ENCODE measurements at places on chromosomes 13 and 19.

- no peak for DNase-seq
These were observed 187.2 kb upstream of the SOX1 start for GRCh38 chr13:111879719-111880118.

DNA sequence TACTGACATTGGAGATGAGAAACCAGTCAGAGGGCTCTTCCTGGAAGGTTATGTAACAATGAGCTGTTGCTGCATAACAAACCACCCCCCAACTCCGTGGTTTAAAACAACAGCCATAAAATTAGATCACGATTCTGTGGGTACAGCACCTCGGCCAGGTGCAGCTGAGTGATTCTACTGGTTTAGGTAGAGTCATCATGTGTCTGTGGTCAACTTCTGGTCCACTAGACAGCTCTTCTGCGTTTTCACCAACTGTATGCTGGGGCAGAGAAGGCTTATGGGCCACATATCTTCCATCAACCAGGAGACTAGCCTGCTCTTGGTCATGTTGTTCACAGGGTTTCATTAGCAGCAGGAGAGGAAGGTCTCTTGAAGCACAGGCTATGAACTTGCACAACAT lies 585.5 kb downstream of the KCTD12 start:
- DNase-seq = no peak

DNA sequence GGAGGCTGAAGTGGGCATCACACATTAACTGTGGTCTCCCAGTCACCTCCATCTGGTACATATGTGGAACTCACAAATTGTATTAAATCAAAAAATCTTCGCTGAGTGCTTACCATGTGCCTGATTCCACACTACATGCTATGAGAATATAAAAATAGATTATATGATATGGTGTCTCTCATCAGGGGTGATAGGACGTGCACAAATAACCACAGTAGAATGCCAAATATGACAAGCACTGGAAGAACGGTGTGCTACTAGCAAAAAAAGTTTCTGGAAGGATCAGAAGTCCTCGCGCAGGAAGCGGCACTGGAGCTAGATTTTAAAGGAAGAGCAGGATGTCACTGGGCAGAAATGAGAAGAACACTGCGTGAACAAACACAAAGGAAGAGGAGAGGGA lies 62.3 kb downstream of the TBC1D4 start:
- DNase-seq = no peak

- no peak for DNase-seq
These were observed 59.3 kb downstream of the URI1 start for GRCh38 chr19:30001301-30001700.

- no peak for DNase-seq
These were observed 12.9 kb downstream of the PIN1 start for GRCh38 chr19:9848060-9848459.

GRCh38 chr13:72208112-72208645 lies 341.2 kb upstream of the DACH1 start:
- no peak for DNase-seq

GRCh38 chr19:29121684-29122083 lies 91.3 kb downstream of the UQCRFS1 start:
- DNase-seq = peak; percentile 28

DNA sequence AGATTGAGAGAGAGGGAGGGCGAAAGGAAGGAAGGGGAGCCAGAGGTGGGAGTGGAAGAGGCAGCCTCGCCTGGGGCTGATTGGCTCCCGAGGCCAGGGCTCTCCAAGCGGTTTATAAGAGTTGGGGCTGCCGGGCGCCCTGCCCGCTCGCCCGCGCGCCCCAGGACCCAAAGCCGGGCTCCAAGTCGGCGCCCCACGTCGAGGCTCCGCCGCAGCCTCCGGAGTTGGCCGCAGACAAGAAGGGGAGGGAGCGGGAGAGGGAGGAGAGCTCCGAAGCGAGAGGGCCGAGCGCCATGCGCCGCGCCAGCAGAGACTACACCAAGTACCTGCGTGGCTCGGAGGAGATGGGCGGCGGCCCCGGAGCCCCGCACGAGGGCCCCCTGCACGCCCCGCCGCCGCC lies at the start of gene TNFSF11:
TSS of gene TNFSF11 (plus strand) at position 142 of the 400 bp plus-strand sequence. CDS start at position 294, 152 bp downstream.
- DNase-seq = no peak

DNA sequence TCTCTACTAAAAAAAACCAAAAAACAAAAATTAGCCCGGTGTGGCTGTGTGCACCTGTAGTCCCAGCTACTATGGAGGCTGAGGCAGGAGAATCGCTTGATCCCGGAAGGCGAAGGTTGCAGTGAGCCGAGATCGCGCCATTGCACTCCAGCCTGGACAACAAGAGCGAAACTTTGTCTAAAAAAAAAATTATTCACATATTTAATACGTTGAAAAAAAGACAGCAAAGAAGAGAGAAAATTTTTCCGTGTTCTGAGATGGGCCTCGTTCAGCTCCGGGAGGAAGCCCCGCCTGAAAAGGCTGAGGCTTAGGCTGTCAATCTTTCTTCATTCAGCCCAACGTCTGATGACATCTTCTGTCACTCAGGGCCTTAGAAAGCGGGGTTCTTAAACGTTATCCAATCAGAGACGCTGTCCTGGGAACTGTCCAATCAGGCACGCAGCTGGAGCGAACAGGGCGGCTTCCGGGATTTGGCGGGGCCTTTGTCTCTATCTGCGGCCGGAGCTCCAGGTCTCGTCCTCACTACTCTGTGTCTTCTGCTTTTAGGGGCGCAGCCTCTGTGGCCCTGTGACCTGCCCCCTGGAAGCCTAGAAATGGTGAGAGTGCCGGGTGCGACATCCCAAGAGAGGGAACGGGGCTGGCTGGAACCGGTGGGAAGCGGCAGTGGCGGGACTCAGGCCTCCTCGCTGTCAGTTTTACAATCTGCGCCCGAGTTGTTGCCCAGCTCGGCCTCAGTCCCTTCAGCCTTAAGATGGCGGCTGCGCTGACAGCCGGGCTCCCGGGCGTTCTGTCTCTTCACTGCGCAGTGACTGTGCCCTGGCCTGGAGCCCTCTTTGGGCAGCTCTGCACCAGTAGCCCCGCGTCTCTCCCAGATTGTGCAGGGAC lies at the start of gene ZNF726:
TSS of gene ZNF726 (plus strand) at position 485 of the 885 bp plus-strand sequence. CDS start at position 594, 109 bp downstream.
- peak; percentile 74 for DNase-seq

DNA sequence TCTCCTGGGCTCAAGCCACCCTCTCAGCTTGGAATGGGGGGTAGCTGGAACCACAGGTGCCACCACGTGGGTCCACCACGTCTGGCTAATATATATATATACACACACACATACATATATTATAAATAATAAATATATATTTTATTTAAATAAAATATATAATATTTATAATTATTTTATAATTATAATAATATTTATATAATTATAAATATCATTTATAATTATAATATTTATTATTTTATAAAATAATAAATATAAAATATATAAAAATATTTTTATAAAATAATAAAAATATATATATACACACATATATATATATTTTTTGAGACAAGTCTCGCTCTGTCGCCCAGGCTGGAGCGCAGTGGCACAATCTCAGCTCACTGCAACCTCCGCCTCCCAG lies 2.4 kb downstream of the ELANE start:
- DNase-seq = no peak

DNA sequence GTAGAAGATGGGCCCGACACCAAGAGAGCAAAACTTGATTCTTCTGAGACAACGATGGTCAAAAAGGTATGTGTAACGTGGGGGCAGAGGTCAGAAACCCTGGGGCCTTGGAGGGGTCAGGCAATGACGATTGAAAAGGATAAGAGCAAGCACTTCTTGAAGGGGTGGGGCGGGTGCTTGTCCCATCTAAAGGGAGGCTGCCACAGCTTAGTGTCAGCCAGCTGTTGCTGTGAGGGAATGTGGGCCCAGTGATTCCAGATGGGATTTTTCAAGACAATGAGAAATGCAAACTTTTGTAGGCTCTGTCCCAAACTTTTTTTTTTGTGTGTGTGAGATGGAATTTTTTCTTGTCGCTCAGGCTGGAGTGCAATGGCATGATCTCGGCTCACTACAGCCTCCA lies 24.5 kb downstream of the SAE1 start:
- DNase-seq = no peak

- no peak for DNase-seq
These were observed 536.0 kb downstream of the KLF12 start for GRCh38 chr13:73598020-73598712.

DNA sequence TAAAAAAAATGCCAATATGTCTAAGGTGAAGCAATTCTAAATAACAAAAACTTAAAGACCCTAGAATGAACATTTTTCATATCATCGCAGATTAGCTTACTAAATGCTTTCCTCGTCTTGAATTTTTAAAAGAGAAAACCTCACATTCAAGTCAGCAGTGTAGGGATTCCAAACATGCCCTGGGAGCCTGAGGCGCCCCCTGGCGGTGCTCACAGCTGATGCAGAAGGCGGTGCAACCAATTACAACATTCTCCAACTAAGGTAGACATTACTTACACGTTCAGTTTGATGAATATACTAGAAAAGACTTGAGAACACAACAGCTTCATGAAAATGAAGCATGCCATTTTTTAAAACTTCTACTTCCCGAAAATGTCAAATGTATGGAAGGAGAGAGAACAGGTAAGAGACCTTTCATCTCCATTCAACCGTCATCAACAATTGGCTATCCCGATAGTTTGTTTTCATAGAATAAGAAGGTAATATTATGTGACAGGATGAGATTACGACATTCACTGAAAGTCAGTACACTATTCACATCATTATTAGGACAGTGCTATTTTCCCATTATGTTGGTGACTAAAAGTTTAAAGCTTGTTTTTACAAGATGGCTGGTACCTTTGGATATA lies 304.4 kb downstream of the DCLK1 start:
- no peak for DNase-seq

- DNase-seq = peak; percentile 92
These were observed 16.1 kb downstream of the LGALS16 start for GRCh38 chr19:39671739-39672363.

DNA sequence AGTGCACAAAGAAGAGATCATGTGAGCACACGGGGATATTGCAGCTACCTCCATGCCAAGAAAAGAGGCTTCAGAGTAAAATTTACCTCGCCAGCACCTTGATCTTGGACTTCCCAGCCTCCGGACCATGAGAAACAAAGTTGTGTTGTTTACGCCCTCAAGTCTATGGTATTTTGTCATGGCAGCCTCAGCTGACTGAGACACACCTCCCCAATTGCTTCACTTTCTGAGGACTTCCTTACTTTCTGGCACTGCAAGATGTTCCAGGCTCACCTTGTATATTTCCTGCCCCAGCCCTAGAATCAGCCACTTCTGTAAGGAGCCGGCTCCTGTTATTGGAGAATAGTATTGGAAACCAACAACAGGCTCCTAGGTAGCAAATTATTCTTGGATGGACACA lies 6.6 kb upstream of the CEBPG start:
- no peak for DNase-seq

DNA sequence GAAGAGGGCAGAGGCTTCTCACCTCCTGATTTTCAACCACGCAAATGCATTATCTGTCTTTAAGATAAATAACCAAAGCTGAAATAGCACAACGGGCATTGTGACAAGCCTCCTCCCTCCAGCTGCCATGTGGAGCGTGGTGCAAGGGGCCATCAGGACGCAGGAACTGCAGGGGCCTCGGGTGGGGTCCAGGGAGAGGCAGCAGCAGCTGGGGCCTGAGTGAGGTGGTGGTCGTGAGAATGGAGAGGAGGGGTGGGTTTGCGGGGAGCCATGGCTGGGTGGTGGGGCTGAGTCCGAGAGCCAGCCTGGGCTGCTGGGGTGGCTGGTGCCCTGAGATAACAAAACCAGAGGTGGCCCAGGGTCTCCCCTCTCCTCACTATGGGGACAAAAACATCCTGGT lies 66.0 kb downstream of the EPS15L1 start:
- no peak for DNase-seq

- DNase-seq = no peak
These were observed 1.6 kb downstream of the JUNB start for GRCh38 chr19:12792853-12793289.

- no peak for DNase-seq
These were observed 16.0 kb downstream of the KCTD15 start for GRCh38 chr19:33812388-33813330.

DNA sequence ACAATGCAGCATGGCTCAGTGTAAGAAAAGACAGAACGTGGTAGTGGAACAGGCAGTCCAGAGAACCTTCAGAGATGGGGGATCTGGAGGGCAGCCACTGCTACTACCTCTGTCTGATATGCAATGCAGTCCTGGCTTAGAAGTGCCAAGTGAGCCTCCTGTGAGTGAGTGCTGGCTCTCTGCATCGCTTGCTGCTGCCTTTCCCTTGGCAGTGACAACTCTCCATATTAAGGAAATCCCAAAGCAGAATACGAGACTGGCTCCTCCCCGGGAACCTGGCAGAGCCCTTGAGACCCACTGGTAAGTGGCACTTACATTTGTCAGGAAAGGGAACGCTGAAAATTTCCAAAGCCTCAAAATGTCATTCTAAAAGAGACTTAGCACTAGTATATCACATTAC lies 7.5 kb downstream of the DOCK9 start:
- DNase-seq = no peak

GRCh38 chr19:43562226-43562697 lies 13.1 kb downstream of the XRCC1 start:
- no peak for DNase-seq

- DNase-seq = no peak
These were observed 116.4 kb downstream of the RFC3 start for GRCh38 chr13:33934343-33934742.

- no peak for DNase-seq
These were observed 2.7 kb downstream of the WDR88 start for GRCh38 chr19:33134571-33135041.

DNA sequence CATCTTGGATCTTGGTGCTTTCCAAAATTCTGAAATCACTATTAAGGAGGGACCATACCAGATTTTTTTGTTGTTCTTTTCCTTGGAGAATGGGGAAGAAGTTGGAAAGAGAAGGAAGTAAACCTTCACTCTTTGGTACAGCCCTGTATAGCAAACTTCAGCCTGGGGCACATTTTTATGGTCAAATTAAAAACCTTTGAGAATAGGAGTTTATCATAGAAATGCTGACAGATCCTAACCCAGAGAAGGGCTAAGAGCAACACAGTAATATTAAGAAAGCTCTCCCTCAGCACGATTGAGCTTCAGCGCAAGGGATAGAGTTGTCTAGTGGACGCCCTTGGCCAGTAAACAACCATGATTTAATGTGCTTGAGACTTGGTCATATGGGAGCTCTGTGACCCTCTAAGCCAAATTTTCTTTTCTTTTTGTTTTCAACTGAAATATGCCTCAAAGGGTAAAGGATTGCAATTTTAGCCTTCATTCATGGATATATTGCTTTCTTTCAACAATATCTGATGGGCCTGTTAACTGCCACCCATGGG lies 294.3 kb upstream of the MAB21L1 start:
- no peak for DNase-seq

- no peak for DNase-seq
These were observed 40.6 kb downstream of the DCLK1 start for GRCh38 chr13:36090592-36090991.

- no peak for DNase-seq
These were observed 537.6 kb downstream of the KLF5 start for GRCh38 chr13:73596382-73596781.

- no peak for DNase-seq
These were observed 10.4 kb downstream of the IGFLR1 start for GRCh38 chr19:35731779-35732405.

GRCh38 chr13:43094901-43095300 lies 71.5 kb downstream of the DNAJC15 start:
- no peak for DNase-seq

DNA sequence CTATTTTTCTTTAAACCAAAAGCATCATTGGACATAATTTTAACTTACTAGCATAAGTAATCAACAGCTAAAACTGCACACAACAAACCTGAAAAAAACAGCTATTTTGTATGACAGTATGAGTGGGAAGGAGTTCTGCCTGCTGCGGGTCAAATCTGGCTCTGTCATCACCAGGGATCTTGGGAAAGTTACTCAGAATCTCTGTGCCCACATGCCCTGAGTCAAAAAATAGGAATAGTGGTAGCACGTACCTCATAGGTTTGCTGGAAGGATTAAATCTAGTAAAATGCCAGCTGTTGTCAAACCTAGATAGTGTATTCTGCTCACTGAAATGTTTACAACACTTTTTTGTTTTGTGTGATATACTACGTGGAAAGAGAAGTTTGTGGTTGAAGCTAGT lies 1.1 kb downstream of the CLN5 start:
- no peak for DNase-seq

Measured in NCI-H526 (cell line).